ENCODE measurements at places on chromosomes 6 and 20.

DNA sequence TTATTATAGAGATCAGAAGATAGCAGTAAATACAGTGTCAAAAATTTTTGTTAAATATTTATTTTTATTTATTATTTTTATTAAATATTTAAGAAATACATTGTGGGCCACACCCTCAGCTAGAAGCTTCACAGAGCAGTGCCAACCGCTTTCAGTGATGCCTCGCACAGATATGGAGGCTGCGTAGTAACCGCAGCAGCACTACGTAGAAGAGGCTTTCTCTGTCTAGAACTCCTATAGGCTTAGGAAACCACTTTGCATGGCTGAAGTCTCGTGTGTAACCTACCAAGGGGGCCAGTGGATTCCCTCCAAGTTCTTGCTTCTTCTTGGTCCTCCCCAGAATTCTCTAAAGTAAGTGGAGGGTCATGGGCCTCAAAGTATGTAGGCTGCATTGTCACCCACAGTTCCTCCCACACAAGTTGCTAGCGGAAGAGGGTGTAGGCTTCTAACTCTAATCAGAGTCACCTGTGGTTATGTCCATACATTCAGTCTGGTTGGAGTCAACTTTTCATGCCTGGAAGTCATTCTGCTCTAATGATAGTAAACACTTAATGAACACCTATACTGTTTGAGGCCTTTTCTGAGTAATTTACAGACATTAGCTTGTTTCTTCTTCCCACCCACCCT is 285.6 kb downstream of the CDKAL1 start:
- DNase-seq = no peak

DNA sequence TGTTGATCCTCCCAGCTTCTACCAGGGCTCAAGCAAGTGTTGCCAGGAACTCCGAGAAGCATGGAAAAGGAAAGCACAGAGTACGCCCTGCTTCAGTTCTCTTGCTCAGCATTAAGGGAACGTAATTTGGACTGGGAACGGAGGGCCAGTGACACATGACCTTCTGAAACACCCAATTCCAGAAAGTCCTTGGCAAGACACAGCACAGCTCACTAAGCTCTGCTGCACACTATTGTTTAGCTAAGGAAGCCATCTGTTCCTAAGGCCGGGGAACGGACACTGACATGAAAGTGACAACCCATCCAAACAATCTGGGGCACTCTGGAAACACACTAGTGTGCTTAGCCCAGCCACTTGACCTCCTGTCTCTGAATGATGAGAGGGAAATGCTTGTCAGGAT is 56.9 kb upstream of the NXT1 start:
- no peak for DNase-seq

DNA sequence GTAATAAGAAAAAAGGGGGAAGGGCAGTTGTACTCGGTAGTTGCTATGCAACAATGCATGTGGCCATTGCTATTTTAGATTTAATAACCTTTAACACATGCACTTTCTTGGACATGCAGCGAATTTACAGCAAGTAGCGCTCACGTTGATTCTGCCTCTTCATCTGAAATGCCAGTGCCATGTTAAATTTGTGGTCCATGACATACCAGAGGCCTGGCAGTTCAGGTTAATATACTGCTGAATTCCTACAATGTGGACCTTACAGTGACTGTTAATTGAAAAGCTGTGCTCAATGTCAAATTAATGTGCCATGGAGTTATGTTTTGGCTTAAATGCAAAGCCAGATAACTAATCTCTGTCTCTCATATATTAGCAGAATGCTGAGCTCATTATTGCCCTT is 699.7 kb downstream of the DOK5 start:
- DNase-seq = no peak

DNA sequence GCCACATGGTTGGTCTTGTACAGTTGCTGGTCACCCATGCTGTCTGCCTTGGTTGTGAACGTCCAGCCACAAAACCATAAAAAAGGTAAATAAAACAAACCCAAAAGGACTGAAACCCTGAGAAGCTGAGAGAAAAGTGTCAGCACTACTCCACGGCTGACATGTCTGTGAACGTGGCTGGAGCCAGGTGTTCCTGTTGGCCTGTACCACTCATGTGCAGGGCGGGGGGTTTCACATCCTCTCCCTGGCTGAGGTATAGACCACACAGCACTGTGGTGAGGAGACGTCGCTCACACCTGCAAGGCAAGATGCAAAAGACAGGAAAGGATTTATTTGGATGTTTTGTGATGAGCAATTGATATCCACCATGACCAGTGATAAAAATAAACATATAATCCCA is 51.9 kb upstream of the MRPS10 start:
- no peak for DNase-seq

DNA sequence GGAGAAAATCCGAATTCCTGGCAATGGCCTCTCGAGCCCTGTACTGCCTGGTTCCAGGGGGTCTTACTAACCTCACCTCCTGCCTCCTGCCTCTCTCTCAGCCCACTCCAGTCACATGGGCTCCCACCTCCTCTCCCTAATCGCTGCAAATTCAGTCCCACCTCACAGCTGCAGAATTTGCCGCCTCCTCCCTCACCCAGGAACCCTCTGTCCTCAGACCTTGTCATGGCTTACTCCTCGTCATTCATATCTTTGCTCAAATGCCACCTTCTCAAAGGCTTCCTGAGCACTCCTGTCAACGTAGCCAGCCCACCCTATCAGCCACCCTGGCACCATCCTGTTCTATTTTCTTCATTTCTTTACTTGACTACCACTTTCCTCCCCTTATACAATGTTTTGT is 89.0 kb downstream of the SLC2A10 start:
- DNase-seq = no peak

DNA sequence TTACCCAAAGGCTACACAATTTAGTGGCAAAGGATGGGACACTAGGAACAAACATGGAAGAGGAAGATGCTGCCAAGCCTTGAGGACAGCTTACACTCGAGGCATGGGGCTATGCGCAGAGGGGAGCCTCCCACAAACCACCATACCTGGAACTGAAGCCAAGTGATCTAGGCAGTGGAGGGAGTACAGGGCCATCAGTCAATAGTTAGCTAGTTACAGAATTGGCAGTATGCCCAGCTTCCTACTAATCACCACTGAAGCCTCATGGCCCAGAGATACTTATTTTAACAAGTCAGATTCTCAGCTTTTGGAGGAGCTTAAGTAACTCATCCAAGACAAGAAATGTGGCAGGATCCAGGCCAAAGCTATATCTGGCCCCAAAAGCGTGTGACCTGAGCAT is 226.6 kb upstream of the MOCS1 start:
- no peak for DNase-seq

DNA sequence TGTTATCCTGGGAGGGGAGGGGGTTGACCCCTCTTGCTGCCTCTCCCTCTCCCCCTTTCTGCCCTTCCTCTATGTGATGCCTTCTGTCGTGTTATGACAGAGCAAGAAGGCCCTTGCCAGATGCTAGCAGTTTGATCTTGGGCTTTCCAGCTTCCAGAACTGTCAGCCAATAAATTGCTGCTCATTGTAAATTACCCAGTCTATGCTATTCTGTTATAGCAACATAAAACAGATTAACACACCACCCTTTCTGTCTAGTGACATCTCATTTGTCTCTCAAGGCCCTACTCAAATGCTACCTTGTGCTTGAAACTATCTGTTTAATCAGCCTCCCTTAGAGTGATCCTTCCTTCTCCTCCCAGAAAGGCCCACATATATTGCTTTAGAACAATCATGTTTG is 16.4 kb upstream of the MAP3K4 start:
- DNase-seq = peak; percentile 61

- peak; percentile 87 for DNase-seq
Measured at GRCh38 chr6:99592900-99593299, 13.7 kb upstream of the PRDM13 start.

GRCh38 chr20:38466171-38466570 is 6.5 kb upstream of the RALGAPB start:
- DNase-seq = no peak

- no peak for DNase-seq
Measured at GRCh38 chr6:43142101-43142500, 29.0 kb upstream of the SRF start.

DNA sequence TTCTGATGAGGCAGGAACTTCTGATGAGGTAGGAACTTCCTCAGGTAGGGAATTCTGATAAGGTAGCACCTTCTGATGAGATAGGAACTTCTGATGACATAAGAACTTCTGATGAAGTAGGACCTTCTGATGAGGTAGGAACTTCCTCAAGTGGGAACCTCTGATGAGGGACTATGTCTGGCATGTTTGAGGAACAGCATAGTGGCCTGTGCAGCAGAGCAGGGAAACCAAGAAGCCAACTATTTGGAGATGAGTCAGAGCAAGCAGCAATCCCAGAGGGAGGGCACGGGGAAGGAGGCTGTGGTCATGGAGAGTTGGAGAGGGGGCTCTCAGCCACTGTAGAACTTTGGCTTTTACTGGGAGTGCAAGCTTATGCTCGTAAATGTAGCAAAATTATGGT is 132.4 kb downstream of the CFAP61 start:
- no peak for DNase-seq

DNA sequence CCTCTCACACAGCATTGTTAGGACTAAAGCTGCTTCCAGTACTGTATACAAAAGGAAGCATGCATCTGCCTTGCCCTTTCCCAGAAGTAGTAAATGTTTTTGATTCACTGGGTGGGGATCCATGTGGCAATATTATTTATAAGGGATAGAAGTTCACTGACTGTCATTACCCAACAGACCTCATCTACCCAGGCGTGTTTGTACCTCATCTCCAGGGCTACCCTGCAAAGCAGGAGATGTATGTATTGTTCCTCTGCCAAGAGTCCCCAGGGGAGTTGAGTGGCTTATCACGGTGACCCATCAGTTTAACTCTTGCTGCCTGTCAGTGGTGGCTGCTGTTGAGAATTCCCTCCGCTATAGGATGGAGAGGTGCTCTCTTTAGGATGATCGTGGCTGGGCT is 42.5 kb downstream of the SLC24A3 start:
- peak; percentile 36 for DNase-seq

- DNase-seq = no peak
Measured at GRCh38 chr6:64062960-64063683, 427.5 kb downstream of the PHF3 start.

GRCh38 chr20:61900945-61901293 is 164.8 kb downstream of the TAF4 start:
- no peak for DNase-seq

GRCh38 chr6:34225551-34225950 is 11.1 kb upstream of the HMGA1 start:
- no peak for DNase-seq

GRCh38 chr6:10587656-10588406 is 66.7 kb downstream of the GCNT2 start:
- no peak for DNase-seq

DNA sequence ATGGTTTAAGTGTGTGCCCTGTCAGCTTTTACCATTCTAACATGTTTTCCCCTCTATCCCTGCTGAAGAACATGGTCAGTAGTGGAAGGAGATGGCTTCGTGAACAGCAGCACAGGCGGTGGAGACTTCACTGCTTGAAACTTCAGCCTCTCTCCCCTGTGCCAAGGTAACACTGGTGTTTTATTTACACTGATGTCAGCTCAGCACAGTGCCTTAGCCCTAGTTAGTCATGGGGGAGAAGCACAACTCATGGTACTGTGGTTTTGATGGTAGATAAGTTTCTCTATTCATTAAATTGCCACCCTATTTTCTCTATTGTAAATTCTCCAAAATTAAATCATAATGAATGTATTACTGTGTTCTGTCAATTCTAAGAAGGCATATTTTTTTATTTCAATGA is 56.6 kb downstream of the MTHFD1L start:
- no peak for DNase-seq

GRCh38 chr20:23155141-23155590 is 69.0 kb upstream of the CD93 start:
- no peak for DNase-seq

DNA sequence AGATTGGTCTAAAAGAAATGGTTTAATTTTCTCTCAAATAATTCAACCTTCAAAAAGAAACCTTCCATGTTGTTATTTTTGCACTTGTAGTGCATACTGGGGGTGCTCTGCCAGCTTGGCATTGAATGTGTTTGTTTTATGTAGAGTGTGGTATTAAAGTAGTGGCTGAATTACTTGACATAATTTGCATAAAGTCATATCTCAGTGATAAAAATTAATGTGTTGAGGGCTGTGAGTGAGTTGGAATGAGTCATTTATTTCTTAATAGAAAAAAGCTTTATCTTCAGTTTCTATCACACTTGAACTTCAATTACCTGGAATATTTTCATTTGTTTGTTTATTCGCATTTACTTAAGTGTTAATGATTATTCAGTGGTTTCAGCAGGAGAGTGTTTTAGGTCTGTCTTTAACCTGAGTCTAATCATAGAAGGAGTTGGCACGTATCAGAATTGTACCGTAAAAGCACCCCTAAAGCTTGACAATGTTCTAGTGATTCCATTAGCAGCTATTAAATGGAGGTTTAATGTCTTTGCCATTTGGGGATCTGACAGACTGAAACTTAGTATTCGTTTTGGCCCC is 801.2 kb upstream of the FLRT3 start:
- DNase-seq = no peak

DNA sequence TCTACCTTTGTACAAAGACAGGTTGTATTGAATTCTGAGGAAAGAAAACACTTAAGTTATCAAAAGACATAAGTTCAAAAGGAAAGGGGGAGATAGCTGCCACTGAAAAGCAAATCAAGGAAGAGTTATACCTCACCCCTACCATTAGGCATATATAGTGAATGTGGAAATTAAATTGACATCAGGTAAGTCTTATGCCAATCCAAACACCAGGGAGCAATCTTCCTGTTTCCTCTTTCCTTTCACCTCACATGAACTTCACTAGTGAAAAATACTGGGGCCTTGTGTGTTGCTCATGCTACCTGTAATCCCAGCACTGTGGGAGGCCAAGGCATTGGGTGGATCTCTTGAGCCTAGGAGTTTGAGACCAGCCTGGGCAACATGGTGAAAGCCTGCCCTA is 10.9 kb upstream of the C6orf58 start:
- no peak for DNase-seq

DNA sequence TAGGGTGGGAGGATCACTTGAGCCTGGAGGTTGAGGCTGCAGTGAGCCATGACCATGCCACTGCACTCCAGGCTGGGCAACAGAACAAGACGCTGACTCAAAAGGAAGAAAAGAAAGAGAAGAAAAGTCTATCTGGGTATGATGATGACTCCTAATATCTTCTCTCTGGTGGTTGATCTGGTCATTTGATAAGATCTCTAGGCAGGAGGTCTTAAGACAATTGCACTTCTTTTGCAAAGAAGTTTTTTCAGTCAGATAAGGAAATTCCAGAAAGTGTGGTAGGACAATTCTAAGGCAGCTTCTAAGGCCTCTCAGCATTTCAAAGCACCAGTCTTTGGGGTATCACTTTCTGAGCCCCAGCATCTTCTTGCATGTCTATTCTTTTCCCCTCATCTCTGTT is 7.7 kb upstream of the AIF1 start:
- no peak for DNase-seq

DNA sequence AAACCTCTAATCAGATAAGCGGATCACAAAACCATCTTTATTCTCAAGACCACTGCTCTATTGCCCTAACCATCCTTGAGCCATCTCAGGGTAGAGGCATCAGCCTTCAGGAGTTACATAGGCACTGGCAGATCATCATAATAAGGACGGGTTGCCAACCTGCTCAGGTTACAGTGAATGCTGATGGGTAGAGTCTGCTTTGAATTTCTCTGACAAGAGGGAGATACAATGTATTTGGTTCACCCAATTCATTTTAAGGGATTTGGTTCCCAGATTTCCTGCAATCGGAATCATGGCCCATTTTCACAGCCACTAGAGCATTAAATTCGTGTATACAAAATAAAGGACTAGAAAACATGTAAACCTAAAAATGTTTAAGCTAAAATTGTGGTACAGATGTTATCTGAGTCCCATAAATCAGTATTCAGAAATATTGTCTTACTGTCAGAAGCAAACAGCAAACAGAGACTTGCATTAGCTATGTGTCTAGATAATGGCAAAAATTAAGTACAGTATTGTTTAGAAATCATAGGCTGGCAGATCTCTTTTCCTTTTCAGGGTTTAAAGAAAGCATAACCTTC is 41.9 kb upstream of the TMEM170B start:
- no peak for DNase-seq

Data from AG10803 (cell line).